Glomerular endothelial cell (primary cell): ENCODE measurements at places on chromosomes 6 and 20. TPM values are rescaled to one million over a fixed set of nuclear protein-coding genes. Genes with fewer than 3 reads are reported as not detected.

DNA sequence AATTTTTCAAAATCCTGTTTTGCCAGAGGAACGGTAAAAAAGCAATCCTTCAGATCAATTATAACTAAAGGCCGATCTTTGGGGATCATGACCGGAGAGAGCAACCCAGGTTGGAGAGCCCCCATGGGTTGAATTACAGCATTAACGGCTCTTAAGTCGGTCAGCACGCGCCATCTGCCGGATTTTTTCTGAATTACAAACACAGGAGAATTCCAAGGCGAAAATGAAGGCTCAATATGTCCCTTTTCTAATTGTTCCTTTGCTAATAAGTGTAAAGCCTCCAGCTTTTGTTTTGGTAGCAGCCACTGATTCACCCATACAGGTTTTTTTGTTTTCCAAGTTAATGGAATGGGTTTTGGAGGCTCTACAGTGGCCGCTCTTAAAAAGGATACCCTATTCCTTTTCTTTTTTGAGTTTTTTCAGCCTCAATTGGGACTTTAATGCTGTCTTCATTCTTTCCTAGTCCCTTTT, 16.9 kb upstream of the PTCRA start:
- peak; percentile 57 for DNase-seq

Gene MUC21
- not detected in 2 replicates for total RNA-seq

DNA sequence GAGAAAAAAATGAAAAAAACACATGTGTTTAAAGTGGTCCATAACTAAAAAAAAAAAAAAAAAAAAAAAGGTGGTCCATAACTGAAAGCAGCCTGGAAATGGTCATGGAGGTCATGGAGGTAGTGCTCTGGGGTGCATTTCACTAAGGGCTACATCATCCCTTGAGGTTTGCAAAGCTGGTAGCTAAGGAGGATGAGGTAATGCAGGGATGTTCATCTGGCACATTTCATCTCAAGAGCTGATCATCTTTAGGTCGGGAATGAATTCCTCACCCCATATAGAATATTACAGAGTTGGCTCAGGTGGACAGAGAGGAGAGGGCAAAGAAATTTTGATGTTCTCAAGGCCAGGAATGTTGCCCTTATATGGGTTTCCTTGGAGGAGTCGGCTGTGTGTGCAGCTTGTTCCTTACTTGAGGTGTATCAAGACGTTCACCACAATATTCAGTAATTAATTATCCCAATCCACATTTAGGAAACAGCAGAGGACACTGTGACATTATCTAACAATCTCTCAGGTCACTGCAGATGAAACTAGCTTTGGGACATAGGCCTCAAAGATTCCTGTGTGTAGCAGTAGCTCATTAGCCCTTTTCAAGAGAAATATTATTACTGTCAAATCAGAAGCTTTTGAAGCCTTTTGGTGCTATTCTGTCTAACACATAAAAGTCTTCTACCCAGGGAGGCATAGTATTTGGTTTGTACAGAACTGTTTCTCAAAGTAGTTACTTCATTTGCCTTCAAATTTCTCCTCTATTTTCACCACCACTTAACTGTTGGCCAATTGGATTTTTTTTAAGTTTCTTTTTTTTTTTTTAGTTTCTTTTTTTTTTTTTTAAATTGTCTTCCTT, 46.8 kb downstream of the CYP24A1 start:
- DNase-seq: no peak

DNA sequence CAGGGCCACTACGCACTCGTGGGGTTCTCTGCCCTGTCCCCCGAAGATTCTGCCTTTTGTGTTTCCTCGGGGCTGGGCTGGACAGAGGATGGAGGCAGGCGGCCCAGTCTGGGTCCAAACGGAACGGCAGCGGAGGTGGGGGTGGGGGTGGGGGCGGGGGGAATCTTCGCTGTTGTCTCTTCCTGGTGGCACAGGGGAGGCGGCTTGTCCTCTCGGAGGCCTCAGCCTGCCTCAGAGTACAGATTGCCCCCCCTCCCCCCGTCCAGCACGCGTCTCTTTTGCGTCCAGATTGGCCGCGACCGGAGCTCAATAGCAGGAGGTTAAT, 1.4 kb upstream of the INSM1 start:
- DNase-seq: no peak

GRCh38 chr6:147806697-147807096, 298.2 kb downstream of the SAMD5 start:
- DNase-seq: no peak

- DNase-seq: no peak
Measured at GRCh38 chr20:6040958-6041807, 12.7 kb downstream of the LRRN4 start.

DNA sequence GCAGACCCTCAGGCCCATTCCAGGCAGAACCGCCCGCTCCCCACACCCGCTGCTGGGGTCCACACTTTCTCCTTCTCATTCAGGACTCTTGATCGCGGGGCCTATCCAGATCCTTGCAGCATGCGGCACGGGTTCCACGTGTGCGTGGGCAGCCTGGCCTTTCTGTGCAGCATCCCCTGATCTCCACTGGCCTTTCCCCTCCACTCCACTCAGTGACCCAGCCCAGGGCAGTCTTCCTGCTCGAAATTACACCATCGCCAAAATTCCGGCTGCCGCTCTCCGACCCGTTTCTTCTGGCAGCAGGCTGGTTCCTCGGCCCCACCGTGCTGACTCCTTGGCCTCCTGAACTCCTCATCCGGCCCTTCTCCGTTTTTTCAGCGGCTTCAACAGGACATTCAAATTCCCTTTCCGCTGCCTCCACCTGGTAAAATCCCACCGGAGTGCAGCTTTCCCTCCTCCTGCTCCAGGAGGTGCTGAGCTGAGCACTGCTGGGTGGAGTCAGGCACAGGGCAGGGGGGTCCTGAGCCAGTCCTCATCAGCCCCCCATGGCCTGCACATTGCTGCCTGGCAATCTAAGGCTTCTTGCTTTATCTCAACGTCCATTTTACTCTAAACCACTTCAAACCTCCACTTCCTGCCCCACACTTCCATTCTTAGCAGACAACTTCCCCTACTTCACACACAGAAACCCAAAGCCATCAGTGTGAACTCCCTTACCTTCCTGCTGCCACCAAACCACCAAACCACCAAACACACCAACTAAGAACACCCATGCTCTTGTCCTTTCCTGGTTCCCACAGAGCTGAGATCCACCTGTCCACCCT, 9.0 kb downstream of the SFT2D1 start:
- DNase-seq: no peak

Gene FAM209B
- not detected in 2 replicates for total RNA-seq

- DNase-seq: no peak
Measured at GRCh38 chr6:168033791-168034190, 36.3 kb downstream of the KIF25 start.

Gene ABHD16B
- total RNA-seq: not detected in 2 replicates
